ENCODE measurements at places on chromosomes 3 and 15.
A peak's percentile ranks its signal among the peaks of the same experiment; 100 is the strongest.

- no peak for DNase-seq
These were observed 40.5 kb upstream of the FBXL22 start for GRCh38 chr15:63556736-63557135.

GRCh38 chr3:188257384-188258026 is 103.5 kb downstream of the LPP start:
- no peak for DNase-seq

GRCh38 chr3:51539291-51539941 is 897 bp downstream of the RAD54L2 start:
- DNase-seq: peak; percentile 63

GRCh38 chr15:50353251-50353974 is 1.6 kb downstream of the GABPB1 start:
- no peak for DNase-seq

DNA sequence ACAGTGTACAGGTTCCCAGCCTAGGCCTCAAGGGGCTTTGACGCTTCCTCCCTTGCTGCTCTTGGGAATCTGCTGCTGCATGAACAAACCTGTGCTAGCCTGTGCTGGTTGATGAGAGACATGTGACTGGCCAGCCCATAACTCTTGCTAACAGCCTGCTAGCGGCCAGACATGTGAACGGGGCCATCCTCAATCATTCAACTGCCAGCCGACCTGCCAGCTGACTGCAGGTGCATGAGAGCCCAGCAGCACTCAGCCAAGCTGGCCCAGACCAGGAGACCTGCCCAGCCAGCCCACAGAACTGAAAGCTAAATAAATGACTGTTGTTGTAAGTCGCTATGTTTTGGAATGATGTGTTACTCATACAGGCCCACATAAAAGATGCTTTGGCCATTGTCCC is 82.4 kb upstream of the DLG1 start:
- DNase-seq: no peak

- DNase-seq: no peak
These were observed 167.6 kb downstream of the PLCL2 start for GRCh38 chr3:17052363-17052762.

GRCh38 chr15:35506272-35506870 is 39.6 kb downstream of the DPH6 start:
- DNase-seq: no peak

- no peak for DNase-seq
These were observed 11.8 kb upstream of the MEIS2 start for GRCh38 chr15:37112171-37112570.

DNA sequence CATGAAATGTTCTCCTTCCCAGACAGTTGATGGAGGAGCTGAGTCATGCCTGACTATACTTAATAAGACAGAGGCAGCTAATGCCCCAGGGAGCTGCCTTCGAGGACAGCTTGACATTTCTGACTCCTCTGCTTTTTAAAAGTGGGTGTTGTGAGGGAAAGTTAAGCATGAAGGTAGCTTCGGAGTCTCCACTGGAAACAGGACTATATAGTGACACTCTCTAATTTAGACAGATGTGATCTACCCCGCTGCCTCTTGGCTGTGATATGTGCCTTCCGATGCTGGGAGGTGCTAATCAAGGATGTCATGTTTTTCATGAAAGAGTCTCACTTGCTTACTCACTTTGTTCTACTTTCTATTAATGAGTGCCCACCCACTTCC is 72.7 kb downstream of the IL1RAP start:
- DNase-seq: peak; percentile 55

GRCh38 chr15:92624401-92624991 is 31.1 kb downstream of the FAM174B start:
- DNase-seq: no peak

GRCh38 chr3:116757315-116757714 is 47.7 kb downstream of the TUSC7 start:
- DNase-seq: no peak

GRCh38 chr15:67188551-67189218 is 65.8 kb downstream of the AAGAB start:
- no peak for DNase-seq

- no peak for DNase-seq
These were observed 25.9 kb downstream of the SCN5A start for GRCh38 chr3:38623539-38623938.

GRCh38 chr3:60631509-60631908 is 619.7 kb downstream of the FHIT start:
- no peak for DNase-seq

GRCh38 chr15:67051088-67052045 is 14.0 kb upstream of the SMAD3 start:
- DNase-seq: no peak

- no peak for DNase-seq
These were observed 402.0 kb upstream of the GOLIM4 start for GRCh38 chr3:168497741-168498140.

DNA sequence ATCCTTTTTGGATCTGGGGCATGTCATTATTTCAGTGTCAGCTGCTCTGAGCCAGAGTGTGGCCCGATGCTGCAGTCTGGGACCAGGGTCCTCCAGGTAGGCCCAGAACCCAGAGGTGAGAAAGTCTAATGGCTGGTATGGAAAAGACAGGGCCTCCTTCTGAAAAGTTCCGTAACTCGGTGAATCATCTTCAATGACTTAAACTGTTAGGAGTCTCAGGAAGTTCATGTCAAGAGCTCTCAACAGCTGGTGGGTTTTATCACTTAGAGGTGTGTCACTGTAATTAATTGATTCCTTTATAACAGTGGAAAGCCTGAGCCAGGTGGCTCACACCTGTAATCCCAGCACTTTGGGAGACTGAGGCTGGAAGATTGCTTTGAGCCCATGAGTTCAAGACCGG is 28.5 kb upstream of the PDE8A start:
- DNase-seq: no peak

DNA sequence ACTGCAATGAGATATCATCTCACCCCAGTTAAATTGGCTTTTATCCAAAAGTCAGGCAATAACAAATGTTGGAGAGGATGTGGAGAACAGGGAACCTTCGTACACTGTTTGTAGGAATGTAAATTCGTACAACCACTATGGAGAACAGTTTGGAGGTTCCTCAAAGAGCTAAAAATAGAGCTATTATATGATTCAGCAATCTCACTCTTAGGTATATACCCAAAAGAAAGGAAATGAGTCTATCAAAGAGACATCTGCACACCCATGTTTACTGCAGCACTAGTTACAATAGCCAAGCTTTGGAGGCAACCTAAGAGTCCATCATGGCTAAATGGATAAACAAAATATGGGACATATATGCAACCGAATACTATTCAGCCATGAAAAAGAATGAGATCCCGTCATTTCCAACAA is 68.0 kb upstream of the HES1 start:
- no peak for DNase-seq

GRCh38 chr3:193377591-193377990 is 962 bp downstream of the ATP13A5 start:
- no peak for DNase-seq

DNA sequence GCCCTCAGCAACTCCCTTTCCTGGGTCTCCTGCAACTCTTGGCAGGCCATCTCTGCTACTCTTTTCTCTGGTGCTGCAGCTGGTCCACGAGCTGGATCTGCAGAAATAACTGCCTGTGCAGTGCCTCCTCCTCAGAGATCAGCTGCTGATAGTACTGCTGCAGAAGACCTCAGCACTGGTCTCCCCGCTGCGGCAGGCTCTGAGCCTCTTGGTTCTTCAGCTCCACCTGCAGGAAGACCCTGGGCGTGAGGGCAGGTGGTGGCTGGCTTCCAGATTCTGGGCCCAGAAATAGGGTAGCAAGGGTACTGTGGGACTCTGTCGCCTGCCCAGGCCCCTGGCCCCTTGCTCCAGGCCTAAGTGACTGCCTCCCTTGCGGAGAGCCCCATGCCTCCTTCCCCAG is 79.7 kb upstream of the C2CD4B start:
- no peak for DNase-seq

GRCh38 chr3:10395671-10396070 is 74.8 kb upstream of the SEC13 start:
- peak; percentile 21 for DNase-seq

DNA sequence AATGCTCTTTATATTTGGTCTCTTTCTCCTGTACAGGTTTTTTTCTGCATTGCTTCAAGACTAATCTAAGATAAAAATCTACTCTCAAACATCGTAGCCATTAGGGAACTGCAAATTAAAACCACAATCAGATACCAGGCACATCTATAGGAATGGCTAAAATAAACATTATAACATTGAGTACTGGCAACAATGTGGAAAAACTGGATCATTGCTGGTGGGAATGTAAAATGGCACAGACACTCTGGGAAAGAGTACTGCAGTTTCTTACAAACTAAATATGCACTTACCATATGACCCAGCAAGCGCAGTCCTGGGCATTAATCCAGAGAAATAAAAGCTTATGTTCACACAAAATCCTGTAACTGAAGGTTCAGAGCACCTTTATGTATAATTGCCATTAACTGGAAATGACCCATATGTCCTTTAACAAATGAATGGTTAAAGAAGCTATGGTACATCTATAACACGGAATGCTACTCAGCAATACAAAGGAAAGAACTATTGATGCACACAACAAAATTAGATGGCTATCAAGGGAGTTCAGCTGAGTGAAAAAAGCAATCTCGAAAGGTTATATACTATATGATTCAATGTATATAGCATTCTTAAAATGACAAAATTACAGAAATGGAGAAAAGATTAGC is 6.3 kb downstream of the ABCC5 start:
- no peak for DNase-seq

DNA sequence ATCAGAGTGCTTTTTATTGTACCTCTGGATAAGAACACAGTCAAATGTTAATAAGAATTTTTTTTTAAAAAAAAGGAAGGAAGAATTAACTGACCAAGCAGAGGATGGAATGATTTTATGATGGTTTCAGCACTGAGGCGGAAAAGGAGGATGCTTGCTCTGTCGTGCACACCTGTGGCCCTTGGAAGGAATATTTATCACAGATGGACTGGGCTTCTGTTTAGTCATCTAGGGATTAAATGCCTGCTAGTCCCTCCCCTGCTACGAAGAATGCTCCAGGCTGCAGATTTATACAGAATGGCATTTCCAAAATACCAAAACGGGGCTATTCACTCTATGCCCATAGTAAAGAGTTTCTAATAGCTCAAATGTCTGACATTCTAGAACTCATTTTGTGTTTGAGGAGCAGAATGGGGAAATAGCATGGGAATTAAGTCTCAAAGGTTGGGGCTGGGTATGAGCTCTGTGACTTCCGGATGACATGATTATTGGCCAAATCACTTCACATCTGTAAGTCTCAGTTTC is 92.8 kb upstream of the BCL6 start:
- no peak for DNase-seq

- no peak for DNase-seq
These were observed 28.0 kb upstream of the SLCO2A1 start for GRCh38 chr3:134057654-134058110.

- DNase-seq: peak; percentile 52
These were observed 585 bp downstream of the SLCO3A1 start for GRCh38 chr15:91853948-91854638.

DNA sequence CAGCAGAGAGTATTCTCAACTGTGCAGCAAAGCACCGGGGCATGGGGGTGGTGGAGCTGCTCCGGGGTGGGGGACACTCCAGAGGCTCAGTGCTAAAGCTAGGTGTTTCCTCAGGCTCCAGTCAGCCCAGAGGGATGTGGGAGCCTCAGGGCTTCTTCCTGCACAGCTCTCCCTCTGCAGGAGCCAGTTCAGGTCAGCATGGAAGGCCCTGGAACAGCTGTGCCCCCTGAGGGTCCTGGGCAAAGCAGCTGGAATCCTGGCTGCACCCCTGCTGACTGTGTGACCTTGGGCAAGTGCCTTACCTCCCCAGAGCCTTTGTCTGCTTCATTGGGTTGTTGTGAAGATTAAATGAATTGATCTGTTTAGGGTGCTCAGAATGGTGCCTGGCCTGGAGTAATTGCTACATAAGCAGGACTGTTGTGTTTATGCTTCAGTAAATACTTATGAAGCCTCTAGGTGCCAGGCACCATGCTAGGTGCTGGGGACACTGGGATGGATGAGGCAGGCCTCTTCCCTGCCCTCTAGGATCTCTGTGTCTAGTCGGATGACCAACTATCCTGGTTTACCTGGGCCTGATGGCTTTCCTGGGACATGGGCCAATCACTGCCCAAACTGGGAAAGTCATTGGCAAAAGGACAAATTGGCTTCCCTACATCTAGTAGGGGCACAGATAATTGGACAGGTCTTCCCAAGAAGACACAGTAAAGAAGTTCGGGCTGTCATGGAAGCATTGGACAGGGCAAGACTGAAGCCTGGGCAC is 64.2 kb upstream of the LCTL start:
- no peak for DNase-seq

- DNase-seq: no peak
These were observed 26.0 kb downstream of the MASP1 start for GRCh38 chr3:187265461-187265955.

DNA sequence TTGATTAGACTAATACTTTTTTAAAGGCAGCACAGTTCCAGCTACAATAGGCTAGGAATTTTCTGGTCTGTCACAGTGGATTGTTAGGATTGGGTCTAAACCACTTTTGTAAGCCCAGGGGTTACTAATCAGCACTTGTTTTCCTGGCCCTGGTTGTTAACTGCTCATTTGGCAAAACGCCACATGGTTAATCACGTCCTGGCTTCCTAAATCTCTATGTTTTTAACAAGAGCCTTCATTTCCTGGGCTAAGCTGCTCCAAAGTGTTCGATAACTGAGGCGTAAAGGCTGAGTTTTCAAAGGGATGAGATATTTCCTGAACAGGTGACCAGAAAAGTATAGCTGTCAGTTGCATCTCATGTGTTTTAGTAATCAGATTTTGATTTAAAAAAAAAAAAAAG is 38.9 kb upstream of the CLRN1 start:
- no peak for DNase-seq

GRCh38 chr15:85579957-85580694 is 199.7 kb downstream of the AKAP13 start:
- DNase-seq: no peak

DNA sequence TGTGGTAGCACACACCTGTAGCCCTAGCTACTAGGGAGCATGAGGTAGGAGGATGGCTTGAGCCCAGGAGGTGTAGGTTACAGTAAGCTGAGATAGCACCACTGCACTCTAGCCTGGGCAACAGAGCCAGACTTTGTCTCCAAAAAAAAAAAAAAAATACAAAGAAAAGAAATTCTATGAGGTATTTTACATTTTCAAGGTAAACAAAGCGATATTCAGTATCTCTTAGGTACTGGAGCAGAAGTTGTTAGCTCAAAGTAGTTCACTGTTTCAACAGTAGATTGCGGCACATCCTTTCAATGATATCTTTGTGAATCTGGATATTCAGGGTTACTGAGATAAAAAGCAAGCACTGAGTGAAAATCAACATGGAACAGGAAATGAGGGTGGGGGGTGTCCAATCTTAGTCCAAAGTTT is 318.5 kb downstream of the ZNF621 start:
- DNase-seq: no peak

- DNase-seq: peak; percentile 43
These were observed 165.2 kb upstream of the UMPS start for GRCh38 chr3:124565013-124565412.

GRCh38 chr15:76973906-76974305 is 21.0 kb upstream of the PSTPIP1 start:
- no peak for DNase-seq

DNA sequence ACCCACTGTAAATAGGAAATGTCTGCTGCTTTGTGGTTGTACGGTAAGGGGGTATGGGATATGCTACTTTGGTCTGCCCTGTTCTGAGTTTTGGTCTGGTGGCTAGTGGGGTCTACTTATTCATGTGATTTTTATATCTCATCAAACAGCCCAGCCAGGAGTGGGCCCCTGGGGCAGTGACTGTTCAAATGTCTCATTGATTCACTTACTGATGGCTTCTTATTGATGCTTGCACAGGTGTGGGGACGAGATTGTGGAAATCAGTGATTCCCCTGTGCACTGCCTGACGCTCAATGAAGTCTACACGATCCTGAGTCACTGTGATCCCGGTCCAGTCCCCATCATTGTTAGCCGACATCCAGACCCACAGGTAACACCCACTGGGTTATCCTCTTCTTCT is 38.5 kb downstream of the STARD5 start:
- no peak for DNase-seq
